HFFc6 (cell line): ENCODE measurements at places on chromosomes 12 and 14. TPM values are rescaled to one million over a fixed set of nuclear protein-coding genes. Genes with fewer than 3 reads are reported as not detected.

- DNase-seq: peak; percentile 73
Measured at GRCh38 chr12:30847259-30847658, 79.3 kb upstream of the TSPAN11 start.

DNA sequence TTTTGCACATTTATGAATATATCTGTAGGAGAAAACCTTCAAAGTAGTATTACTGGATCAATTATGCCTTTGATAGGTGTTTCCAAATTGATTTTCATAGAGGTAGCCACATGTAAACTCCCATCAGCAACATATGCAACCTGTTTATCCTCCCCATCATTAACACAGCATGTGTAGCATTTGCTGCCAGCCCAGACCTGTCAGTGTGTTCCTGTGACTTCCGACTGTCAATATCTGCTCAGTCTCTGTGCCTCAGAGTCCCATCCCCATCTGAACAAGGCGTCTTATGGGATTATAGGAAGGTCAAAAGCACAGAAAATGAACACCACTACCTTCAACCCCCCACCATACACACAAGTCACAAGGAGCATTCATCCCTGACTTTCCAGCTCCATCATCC, 9.5 kb upstream of the CAPRIN2 start:
- DNase-seq: no peak

DNA sequence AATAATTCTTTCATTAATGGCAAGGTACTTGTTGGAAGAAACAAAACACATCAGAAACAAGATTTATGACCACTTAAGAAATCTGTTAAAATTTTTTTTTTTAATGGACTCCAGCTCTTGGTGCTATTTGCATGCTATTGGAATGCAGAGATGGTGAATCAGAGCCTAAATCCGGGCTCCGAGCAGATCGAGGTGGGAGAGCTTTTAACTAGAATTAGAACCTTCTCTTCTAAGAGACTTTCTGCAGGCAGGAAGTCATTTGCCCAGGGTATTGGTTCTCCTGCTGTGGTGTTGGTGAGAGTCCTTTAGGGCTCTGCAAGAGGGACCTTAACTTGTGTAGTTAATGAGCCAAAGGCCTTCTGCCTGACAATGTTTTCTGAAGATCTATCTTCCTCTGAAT, 419.4 kb downstream of the SNAPC1 start:
- DNase-seq: no peak

DNA sequence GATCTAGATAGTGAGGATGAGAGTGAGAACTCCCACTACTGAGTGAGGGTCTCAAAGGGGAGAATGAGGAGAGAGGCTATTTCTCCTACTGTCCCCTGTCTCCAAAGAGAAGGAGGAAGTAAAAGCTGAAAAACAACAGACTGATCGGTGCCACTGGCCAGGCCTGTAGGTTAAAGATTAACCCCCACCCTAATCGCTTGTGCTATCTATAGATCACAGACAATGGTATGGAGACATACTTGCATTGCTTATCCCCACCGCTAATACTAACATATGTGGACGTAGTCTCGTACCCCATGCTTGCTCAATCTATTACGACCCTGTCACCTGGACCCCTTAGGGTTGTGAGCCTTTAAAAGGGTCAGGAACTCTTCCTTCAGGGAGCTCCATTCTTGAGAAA, 777.9 kb upstream of the TMEM132C start:
- no peak for DNase-seq

LRRC43 gene
- not detected in 3 replicates for total RNA-seq

DAO gene
- total RNA-seq: not detected in 3 replicates

PLEKHD1 gene
- not detected in 3 replicates for total RNA-seq

DNA sequence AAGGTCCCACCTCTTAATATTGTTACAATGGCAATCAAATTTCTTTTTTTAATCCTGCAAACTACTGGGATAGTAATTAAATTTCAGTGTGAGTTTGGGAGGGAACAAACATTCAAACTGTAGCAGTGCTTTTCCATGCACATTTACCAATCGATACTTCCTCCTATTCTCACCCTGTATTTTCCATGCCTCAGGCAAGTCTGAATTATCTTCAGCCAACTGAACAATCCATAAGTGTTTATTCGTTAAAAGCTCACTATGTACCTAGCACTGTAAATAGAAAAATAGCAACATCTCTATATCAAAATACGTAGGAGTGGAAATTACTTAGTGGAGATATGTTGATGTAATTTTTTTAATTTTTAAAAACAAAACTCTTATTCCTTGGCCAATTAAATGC, 43.5 kb downstream of the CCDC177 start:
- DNase-seq: no peak

NDRG2 gene
- 0.15 TPM in 1 of 3 replicates, not detected in the others for total RNA-seq

GRCh38 chr12:77357655-77358054, 292.3 kb upstream of the E2F7 start:
- no peak for DNase-seq

DNA sequence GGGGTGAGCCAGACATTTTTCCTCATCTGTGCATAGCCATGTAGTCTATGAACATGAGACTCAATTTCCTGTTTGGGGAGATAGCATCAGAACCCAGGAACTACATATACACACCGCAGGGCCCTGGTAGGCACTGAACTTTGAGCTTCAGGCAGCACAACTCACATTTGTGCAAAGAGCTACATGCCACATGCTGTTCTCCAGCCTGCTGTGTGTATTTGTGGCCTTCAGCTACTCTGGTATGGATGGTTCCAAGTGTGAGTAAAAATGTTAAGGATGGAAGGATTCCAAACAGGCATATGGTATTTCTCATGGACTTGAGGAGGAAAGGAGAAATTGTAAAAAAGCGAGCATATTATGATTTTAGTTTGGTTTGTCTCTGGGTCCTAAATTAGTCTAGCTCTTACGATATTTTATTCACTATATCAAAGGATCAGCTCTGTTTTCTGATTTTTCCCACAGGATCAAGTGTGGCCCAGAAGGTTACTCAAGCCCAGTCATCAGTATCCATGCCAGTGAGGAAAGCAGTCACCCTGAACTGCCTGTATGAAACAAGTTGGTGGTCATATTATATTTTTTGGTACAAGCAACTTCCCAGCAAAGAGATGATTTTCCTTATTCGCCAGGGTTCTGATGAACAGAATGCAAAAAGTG, 422.4 kb upstream of the OR4E1 start:
- no peak for DNase-seq

GRCh38 chr14:57578801-57579200, 85.1 kb upstream of the CCDC198 start:
- DNase-seq: no peak
